ENCODE measurements at places on chromosomes 5 and 9.

DNA sequence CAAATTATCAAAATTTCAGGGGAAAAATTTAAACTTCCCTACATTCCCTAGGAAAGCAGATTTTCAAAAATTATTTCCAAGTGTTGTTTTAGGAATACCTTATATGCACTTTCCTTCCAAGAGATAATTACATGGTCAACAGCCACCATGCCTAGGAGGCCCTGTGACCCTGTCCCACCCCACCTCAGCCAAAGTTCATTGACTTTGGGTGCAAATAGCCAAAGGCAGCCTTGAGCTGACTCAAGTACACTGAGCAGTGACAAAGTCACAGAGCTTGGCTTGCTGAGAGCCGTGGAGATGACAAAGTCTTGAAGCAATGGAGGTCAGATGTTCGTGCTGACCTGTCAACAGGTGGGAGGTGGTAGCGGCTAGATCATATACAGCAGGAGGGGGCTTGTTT, 24.3 kb upstream of the FBP1 start:
- no peaks in the 10 kb centered on the region for H3K4me1 ChIP-seq
- no peaks in the 10 kb centered on the region for H3K36me3 ChIP-seq
- H3K4me3 ChIP-seq: no peak overlapping the region
- H3K27ac ChIP-seq: no peak overlapping the region
- DNase-seq: no peak
- no peaks in the 10 kb centered on the region for H3K27me3 ChIP-seq

DNA sequence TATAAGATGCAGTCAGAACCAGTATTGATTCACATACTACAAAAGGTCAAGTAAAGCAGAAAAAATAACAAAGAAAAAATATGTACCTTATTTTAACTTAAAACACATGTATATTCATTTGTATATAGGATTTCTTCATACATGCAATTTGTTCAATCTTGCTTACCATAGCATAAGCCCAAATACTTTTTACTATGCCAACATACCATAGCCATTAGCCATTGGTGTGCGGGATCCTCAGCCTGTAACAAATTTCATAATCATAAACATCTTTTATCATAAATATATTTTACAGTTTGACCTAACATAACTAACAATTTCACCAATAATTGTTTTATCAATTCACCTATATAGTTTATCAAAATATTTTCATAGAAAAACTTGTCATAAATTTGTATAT, 51.1 kb downstream of the MPDZ start:
- no peak overlapping the region for H3K27ac ChIP-seq
- no peaks in the 10 kb centered on the region for H3K4me1 ChIP-seq
- no peaks in the 10 kb centered on the region for H3K27me3 ChIP-seq
- H3K4me3 ChIP-seq: no peak overlapping the region

GRCh38 chr5:25763781-25764180, 1119.0 kb upstream of the CDH10 start:
- no peaks in the 10 kb centered on the region for H3K36me3 ChIP-seq
- no peak overlapping the region for H3K27ac ChIP-seq
- no peaks in the 10 kb centered on the region for H3K4me1 ChIP-seq
- H3K4me3 ChIP-seq: no peak overlapping the region

GRCh38 chr5:175597718-175598117, 60.2 kb upstream of the HRH2 start:
- DNase-seq: no peak
- H3K27me3 ChIP-seq: no peaks in the 10 kb centered on the region
- H3K27ac ChIP-seq: no peak overlapping the region
- no peak overlapping the region for H3K4me3 ChIP-seq
- no peaks in the 10 kb centered on the region for H3K36me3 ChIP-seq

DNA sequence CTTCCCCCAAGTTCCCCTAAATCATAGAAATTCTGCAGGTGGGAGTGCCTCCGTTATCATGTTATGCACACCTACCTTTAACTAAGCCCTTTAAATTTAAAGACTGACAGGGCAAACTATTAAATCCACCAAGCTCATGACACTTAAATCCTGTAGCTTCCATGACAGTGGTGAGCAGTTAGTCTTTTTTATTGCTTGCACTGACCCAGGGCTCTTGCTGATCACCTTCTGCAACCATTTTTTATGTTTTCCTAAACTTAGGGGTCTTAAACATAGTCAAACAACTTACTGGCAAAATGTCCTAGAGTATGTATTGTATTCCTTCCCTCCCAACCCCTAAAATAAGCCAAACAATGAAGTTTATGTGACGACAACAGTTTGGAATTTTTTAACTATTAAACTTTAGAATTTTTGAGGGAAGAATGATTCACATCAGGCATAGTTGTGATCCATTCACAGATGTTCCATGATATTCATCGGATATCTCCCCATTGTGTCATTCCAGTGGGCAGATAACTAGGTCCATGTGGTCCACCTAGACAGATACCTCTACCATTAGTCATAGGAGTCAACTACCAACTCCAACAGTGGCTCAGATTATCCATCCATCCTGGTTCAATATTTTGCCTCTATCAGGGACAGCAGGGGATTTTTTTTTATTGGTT, 283.1 kb downstream of the ADAMTS6 start:
- no peaks in the 10 kb centered on the region for H3K36me3 ChIP-seq
- H3K27me3 ChIP-seq: no peaks in the 10 kb centered on the region
- no peaks in the 10 kb centered on the region for H3K4me1 ChIP-seq
- no peak for DNase-seq
- no peak overlapping the region for H3K4me3 ChIP-seq
- no peak overlapping the region for H3K27ac ChIP-seq

- no peak overlapping the region for H3K4me3 ChIP-seq
- H3K4me1 ChIP-seq: no peaks in the 10 kb centered on the region
- no peaks in the 10 kb centered on the region for H3K27me3 ChIP-seq
- H3K27ac ChIP-seq: no peak overlapping the region
- no peak for DNase-seq
Observed at GRCh38 chr5:69516769-69517168, 24.2 kb downstream of the OCLN start.

GRCh38 chr9:104876587-104876986, 51.4 kb downstream of the ABCA1 start:
- no peak for DNase-seq
- no peaks in the 10 kb centered on the region for H3K4me1 ChIP-seq
- no peaks in the 10 kb centered on the region for H3K27me3 ChIP-seq

DNA sequence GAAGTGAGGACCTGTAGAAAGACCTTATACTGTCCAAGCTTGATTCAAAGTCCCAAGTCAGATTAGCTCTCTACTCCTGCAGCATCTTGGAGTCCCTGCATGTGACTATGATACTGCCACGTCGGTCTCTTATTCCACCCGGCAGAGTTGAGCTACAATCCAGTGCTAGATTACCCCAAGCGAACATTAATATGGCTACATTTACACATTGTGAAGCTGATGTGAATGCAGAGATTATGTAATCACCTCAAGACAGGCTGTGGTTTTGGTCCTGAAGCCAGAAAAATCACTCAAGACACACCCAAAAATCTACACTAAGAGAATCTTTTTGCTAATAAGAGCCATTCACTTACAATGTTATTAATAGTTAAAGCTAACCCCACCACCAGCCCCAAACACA, 116.7 kb downstream of the GNA14 start:
- no peaks in the 10 kb centered on the region for H3K27me3 ChIP-seq
- H3K27ac ChIP-seq: no peak overlapping the region
- H3K4me1 ChIP-seq: no peaks in the 10 kb centered on the region
- no peak overlapping the region for H3K4me3 ChIP-seq
- DNase-seq: no peak

GRCh38 chr9:73807952-73808351, 656.3 kb downstream of the ANXA1 start:
- H3K4me3 ChIP-seq: no peak overlapping the region
- no peak overlapping the region for H3K27ac ChIP-seq
- H3K27me3 ChIP-seq: no peaks in the 10 kb centered on the region
- DNase-seq: no peak

DNA sequence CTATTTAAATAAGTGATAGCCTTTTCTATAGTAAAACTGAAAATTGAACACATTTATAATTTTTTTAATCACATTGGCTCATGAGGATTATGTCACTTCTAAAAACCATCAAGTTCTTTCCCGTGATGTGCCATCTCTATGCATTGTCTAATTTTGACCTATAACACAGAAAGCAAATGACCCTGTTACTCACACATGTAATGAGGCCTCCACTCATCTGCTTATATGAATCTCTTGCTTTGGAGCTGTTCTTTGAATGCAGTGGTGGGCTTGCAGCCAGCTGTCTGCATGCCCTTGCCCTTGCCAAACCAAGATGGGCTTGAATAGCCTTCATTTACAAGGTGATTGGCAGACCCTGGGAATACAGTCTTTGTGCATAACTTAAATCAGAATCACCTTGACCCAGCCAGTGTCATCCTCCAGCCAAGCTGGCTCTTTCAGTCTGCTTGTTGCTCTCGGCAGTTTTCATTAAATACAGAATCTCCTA, 163.2 kb downstream of the TRIO start:
- H3K27me3 ChIP-seq: no peaks in the 10 kb centered on the region
- H3K4me1 ChIP-seq: no peaks in the 10 kb centered on the region
- no peak overlapping the region for H3K4me3 ChIP-seq
- H3K27ac ChIP-seq: no peak overlapping the region
- no peak for DNase-seq

DNA sequence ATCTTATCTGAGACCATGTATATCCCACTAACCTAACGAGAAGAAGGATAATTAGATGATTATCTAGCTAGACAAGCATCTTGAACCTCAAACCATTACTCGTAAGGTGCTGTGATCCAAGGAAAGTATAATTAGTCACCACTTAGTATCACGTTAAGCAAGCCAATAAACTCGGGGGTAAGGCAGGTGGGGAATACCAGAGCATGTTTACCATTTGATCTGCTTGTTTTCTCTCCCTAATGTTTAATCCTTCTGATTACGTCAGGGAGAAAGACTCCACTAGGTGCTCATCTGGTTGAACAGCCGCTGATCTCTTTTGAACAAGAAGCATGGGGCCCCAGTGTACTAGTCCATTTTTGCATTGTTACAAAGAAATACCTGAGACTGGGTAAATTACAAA, 69.9 kb upstream of the SLC1A1 start:
- DNase-seq: no peak
- H3K27ac ChIP-seq: no peak overlapping the region
- no peaks in the 10 kb centered on the region for H3K36me3 ChIP-seq
- peaks cover 8% of the 10 kb centered on the region for H3K4me1 ChIP-seq
- H3K4me3 ChIP-seq: no peak overlapping the region

DNA sequence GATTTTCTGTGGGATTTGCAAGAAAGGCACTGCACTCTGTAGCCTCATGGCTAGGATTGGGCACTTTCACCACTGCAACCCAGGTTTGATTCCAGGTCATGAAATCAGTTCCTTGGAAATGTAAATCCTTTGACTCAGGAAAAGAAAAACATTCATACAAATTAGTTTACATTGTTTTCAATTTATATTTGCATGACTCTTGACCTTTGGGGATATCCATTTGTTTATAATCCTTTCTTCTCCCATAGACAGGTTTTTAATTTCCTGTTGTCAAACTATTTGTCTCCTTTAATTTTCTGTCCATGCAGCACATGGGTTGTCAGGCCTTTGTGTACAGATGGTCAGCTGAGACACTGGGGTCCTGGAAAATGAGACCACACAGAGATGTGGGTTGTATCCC, 801.5 kb downstream of the NR2F1-AS1 start:
- no peak overlapping the region for H3K27ac ChIP-seq
- no peaks in the 10 kb centered on the region for H3K27me3 ChIP-seq
- H3K4me3 ChIP-seq: no peak overlapping the region
- no peak for DNase-seq

Measured in CD4-positive, alpha-beta T cell (primary cell).